ENCODE measurements at places on chromosomes 13 and 19. TPM values are rescaled to one million over a fixed set of nuclear protein-coding genes. Genes with fewer than 3 reads are reported as not detected.

MEIS3 gene
- 2.1 TPM for total RNA-seq

- no peak for DNase-seq
Observed at GRCh38 chr13:62357887-62358645, 942.4 kb upstream of the PCDH20 start.

CDX2 gene
- 113 TPM for total RNA-seq

GRCh38 chr19:16327169-16327475 is 2.5 kb downstream of the KLF2 start:
- DNase-seq = no peak

ICAM4 gene
- total RNA-seq = 0.24 TPM

DNA sequence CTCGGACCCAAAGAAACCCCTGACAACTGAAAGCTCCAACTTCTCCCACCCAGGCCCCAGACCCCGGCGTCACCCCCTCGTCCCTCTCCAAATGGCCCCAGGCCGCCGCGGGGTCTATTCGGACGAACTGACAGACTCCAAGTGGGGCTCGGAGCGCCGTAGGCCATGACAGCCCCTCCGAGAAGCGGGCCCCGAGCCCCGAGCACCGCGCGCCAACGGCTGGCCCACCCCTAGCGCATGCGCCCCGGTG is 360 bp downstream of the DDX39A start:
- DNase-seq = no peak

DNA sequence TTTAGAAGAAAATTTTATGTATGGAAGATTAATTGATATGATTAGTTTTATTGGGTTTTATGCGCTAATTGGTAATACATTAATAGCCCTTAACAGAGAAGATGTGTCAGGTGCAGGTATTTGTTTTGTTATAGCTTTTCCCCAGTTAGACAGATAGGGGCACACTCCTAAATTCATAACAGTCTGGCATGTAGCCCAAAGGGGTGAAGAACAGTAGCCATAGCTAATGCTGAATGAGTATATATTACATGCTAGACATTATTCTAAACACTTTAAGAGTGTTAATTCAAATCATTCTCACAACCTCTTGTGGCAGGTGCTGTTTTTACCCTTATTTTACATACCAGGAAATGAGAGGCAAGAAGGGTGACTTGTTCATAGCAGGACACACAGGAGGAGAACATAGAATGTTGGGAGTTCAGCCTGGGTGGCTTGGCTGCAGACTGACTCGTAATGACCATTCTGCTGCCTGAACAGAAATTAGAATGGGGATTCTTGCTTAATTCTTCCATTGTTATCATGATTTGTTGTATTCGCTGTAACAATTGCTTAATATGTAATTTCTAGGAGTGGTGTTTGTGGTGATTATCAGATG is 20.1 kb downstream of the PCCA start:
- DNase-seq = no peak

DNA sequence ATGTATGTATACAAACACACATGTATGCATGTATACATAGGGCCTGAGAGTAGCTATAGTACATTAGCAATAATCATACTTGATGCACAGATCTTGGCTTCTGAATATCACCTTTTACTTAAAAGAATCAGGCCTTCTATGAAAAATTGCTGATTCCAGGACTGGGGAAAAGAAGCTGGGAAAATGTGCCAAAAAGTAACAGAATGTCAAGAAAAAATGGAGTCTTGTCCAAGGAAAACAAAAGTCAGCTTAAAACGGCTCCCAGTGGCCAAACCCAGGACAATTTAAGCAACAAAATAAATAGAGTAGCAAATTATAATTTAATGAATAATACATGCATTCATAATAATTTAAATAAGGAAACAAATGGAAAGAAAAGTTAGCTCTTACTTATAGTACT is 2104.9 kb downstream of the PCDH9 start:
- no peak for DNase-seq

S1PR5 gene
- 0.23 TPM for total RNA-seq
